Chondrocyte (in vitro differentiated cells): ENCODE measurements at places on chromosomes 13 and 19. TPM values are rescaled to one million over a fixed set of nuclear protein-coding genes. Genes with fewer than 3 reads are reported as not detected.

SRRM5 gene
- 0.12 to 0.27 TPM in 2 of 3 replicates, not detected in the other for total RNA-seq

TNFSF11 gene
- total RNA-seq, result 0.37 TPM in 1 of 3 replicates, not detected in the others

TMC4 gene
- total RNA-seq, result 0.73 to 3.7 TPM (median 3.2 TPM) in 3 replicates

ZNF491 gene
- total RNA-seq, result 3.6 to 7.1 TPM (median 4.2 TPM) in 3 replicates

FFAR2 gene
- total RNA-seq, result not detected in 3 replicates

RGCC gene
- not detected in 3 replicates for total RNA-seq

AMER2 gene
- not detected in 3 replicates for total RNA-seq

EDDM13 gene
- not detected in 3 replicates for total RNA-seq

ARHGEF18 gene
- 29.9 to 36.4 TPM (median 34.1 TPM) in 3 replicates for total RNA-seq

LILRA1 gene
- total RNA-seq, result not detected in 3 replicates

ATP4A gene
- not detected in 3 replicates for total RNA-seq

SYCN gene
- not detected in 3 replicates for total RNA-seq

- DNase-seq, result no peak
Measured at GRCh38 chr13:23289917-23290357, 109.2 kb downstream of the SGCG start.

GRCh38 chr13:62653371-62653770 is 1237.7 kb upstream of the PCDH20 start:
- no peak for DNase-seq

- DNase-seq, result no peak
Measured at GRCh38 chr13:66040506-66040905, 1189.6 kb downstream of the PCDH9 start.

DNA sequence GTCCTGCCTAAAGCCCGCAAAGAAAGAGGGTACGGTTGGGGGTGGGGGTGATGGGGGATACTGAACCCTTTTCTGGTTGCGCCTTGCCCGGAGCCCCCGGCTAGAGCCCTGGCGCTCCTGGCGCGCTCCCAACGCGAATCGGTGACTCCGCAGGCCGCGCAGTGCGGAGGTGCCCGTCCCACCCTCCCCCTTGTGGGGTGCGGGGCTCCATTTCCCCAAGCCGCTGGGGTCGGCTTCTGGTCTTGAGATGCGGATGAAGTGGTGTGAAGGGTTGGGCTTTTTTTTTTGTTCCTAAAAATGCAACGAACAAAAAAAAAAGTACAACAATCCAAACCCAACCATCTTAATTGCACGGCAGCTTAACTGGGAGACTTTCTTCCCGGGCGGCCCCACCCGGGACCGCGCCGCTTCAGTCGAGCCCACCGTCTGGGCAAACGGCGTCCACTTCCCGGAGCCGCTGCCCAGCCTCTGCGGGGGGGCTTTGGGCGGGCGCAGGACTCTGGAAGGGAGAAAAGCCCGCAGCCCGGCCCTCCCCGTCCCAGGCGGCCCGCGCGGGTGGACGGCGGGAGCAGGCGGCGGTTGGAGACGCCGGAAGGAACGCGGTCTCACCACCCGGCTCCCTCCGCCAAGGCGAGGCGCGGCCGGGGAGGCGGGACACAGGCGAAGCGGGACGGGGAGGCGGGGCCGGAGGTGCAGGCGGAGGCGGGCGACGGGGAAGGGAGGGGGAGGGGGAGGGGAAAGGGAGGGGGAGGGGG is 504 bp upstream of the TRIM13 start:
- DNase-seq, result peak; percentile 97

DNA sequence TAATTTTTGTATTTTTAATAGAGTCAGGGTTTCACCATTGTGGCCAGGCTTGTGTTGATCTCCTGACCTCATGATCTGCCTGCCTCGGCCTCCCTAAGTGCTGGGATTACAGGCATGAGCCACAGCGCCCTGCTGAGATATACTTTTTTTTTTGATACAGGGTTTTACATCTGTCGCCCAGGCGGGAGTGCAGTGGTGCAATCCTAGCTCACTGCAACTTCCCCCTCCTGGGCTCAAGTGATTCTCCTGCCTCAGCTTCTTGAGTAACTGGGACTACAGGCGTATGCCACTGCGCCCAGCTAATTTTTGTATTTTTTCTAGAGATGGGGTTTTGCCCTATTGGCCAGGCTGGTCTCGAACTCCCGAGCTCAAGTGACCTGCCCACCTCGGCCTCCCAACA is 2.0 kb downstream of the COLGALT1 start:
- no peak for DNase-seq

- no peak for DNase-seq
Measured at GRCh38 chr13:74770361-74770760, 636.2 kb upstream of the KLF12 start.

DNA sequence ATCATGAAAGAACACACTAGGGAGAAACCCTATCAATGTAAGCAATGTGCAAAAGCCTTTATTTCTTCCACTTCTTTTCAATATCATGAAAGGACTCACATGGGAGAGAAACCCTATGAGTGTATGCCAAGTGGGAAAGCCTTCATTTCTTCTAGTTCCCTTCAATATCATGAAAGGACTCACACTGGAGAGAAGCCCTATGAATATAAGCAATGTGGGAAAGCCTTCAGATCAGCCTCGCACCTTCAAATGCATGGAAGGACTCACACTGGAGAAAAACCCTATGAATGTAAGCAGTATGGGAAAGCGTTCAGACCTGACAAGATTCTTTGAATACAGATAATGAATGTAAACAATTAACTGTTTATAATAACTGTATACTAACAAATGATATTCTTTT is 15.0 kb upstream of the ZNF439 start:
- DNase-seq, result no peak

- DNase-seq, result no peak
Measured at GRCh38 chr19:47437500-47437899, 18.2 kb upstream of the MEIS3 start.

DNA sequence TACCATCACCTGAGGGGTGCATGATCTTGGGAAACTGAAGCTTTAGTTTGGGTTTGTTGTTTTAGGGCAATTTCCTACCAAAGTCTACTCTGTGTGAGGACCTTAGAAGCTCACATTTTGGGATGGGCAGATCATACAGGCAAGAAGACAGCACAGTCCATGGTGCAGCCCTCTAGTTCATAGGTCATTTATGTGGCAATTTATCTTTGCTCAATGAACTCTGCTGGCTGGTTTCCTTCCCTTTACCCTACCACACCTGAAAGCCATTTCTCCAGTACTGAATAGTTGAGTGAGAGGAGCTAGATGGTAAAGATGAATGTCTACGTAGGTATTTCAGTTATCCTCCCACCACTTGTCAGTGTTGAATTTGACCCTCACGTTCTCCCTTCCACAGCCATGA is 87.5 kb upstream of the KLF12 start:
- no peak for DNase-seq

GRCh38 chr19:47891923-47892666 is 6.0 kb upstream of the SULT2A1 start:
- DNase-seq, result no peak

DNA sequence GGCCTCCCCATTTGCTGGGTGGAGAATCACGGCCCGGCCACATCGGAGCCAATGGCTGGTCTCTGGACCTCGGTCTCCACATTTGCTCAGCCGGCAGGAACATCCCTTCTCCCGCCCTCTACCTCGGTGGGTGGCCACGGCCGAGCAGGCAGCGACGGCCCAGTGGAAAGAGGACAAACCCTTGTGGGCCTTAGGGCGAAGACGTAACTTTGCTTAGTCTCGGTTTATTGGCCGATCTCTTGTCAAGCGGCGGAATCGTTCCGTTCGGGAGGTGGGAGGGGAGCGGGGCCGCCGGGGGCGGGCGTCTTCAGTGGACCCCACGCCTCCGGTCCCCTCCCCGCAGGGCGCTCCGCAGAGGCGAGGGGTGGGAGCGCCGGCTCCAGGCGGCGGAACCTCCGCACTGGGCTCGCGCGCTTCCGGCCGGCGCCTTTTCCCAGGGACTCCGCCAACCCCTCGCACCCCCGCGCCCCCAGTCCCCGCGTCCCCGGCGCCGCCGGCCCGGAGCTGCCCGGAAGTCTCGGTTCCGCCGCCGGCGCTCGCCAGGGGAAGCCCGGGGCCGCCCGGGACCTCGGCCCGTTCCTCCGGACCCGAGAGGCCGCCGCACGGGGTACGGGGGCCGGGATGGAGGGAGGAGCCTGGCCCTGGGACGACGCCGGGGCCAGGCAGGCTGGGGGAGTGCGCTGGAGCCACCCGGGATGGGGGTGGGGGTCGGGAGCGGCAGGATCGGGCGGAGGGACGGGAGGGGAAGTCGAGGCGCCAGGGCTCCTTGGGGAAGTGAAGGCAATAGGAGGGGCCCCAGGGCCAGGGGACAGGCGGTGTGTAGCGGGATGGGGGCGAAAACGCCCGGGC is at the start of gene ZNF580:
Gene ZNF580, plus strand, starts transcription at position 426 of the 849 bp plus-strand sequence. CDS start 1,507 bp downstream, outside the sequence.
- no peak for DNase-seq

GRCh38 chr19:41703602-41704293 is 4.7 kb upstream of the CEACAM5 start:
- DNase-seq, result no peak

DNA sequence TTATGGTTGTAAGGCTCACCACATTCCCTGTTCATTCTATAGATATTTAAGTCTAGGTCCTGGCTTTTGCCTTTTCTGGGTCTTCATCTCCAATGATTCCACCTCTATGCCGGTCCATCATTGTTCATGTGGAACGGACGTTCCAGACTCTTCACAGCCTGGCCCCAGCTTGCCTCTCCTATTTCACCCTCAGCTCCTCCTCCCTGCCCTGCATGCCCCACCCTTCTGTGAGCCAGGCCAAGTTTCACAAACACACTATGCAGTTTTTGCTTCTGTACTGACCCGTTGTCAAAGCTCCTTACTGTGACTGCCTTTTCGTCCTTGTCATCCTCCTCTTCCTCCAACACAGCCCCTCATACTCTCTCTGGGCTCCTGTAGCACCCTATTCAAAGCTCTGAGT is 31.3 kb downstream of the TEX26 start:
- no peak for DNase-seq

DNA sequence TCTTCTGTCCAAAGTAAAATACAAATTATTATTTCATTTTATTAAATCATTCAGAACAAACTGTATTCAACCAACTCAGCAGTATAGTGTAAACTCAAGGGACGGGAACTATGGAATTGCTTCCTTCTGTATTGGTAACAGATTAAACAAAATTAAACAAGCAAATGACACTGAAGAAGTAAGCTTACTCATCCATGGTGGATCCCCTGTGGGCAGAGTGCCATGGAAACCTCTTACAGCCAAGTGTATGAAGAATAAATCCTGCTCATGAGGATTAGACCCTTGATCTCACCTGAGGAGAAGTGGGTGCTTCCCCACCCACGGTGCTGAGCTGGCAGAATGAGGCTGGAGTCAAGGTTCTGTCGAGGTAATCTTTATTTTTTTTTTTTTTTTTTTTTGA is 18.0 kb upstream of the RFXAP start:
- no peak for DNase-seq

GRCh38 chr19:51111606-51112005 is 3.4 kb upstream of the CTU1 start:
- peak; percentile 61 for DNase-seq

DNA sequence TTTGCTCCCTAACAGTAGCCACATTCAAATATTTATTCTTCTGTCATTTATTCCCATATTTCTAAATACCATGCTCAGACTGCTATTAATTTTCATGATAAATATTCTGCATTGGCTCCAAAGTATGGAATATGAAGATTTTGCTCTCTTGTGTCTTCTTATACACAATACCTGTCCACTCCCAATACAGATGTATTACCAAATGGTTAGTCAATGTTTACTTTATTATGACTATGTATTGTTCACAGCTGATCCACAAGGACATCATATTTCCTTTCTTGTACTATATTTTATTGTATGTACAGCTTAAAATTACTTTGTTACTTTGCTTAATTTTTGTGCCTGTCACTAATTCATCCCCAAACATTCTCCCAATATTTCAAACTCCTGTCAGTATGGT is 322.3 kb downstream of the OXGR1 start:
- no peak for DNase-seq

DNA sequence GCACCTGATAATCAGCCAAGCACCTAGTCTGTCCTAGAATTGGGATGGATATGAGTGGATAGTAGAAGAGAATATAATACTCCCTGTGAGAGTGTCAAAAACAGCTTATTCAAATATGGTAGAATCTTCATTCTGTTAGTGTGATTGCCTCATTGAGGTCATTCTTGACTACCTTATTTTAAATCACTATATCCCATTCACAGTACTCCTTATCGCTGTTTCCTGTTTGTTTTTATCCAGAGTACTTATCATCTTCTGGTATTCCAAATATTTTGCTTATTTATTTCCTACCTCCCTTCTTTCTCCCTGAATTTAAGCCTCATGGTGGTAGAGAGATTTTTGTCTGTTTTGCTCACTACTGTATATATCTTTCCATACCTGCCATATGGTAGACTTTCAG is 9.9 kb downstream of the NDFIP2 start:
- no peak for DNase-seq

GRCh38 chr13:79285159-79285558 is 120.9 kb downstream of the RBM26 start:
- no peak for DNase-seq

DNA sequence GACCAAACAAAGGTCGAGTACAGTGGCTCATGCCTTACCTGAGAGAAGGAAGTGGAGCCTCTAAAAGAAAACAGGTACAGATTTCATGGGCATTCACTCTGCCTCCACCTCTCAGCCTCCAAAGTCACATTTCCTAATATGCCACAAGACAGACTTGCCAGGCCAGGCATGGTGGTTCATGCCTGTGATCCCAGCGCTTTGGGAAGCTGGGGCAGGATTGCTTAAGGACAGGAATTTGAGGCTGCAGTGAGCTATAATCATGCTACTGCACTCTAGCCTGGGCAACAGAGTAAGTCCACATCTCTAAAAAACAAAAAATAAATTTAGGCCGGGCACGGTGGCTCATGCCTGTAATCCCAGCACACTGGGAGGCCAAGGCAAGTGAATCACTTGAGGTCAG is 10.9 kb upstream of the DNMT1 start:
- DNase-seq, result no peak
